ENCODE measurements at places on chromosomes 6 and 20.

DNA sequence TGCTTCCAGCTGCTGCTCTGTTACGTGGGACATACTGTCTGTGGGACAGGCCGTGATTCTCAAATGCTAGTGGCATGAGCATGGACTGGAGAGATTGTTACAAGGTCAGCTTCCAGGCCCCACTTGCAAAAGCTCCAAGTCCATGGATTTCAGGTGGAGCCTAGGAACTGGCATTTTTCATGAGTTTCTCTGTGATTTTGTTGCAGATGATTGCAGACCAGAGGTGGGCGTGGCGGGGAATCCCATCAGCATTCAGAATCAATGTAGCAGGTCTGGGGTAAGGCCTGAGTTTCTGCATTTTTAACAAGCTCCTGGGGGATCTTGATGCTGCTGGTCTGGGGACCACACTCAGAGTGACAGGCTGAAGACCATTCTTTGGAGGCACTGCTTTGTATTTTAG lies 2.4 kb upstream of the CDH4 start:
- DNase-seq: no peak

- no peak for DNase-seq
These were observed 37.6 kb upstream of the ANGPT4 start for GRCh38 chr20:953742-954141.

- peak; percentile 3 for DNase-seq
These were observed 200.9 kb upstream of the EYA4 start for GRCh38 chr6:133040094-133040802.

GRCh38 chr6:148617530-148617929 lies 129.3 kb upstream of the UST start:
- no peak for DNase-seq

- DNase-seq: no peak
These were observed 165.6 kb downstream of the ALDH8A1 start for GRCh38 chr6:134784336-134784735.

DNA sequence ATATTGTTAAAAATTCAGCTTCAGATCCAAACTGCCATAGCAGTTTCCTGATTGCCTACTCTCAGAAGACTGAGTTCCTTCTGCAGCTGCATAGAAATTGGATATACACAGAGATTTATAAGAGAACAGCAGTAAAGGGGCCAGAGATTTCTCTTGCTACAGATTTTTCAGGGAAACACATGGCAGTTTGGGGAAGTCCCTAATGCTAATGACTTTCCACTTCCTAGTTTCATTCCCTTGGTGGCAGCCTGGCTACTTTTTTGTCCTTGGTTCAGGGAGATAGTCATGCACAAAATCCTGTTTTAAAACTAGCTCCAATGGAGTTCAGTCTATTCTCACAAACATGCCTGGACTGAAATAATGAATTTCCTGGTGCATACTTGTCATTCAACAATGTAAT lies 125.3 kb upstream of the PLCB4 start:
- no peak for DNase-seq

DNA sequence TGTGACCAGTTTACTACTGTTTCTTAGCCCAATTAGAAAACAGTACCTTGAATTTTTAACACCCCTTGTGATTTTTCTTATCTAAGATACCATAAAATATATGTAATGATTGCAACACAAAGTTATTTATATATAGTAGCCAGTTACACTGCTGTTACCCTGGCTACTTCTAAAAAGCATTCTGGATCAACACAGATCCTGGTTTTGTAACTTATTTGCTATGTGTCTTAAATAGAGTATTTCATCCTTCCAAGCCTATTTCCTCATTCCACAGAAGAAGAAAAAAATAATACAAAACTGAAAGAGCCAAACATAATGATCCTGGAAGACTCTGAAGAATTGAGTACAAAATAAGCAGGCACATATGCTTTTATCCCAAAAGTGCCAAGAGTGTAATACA lies 19.0 kb upstream of the GSTA4 start:
- no peak for DNase-seq

DNA sequence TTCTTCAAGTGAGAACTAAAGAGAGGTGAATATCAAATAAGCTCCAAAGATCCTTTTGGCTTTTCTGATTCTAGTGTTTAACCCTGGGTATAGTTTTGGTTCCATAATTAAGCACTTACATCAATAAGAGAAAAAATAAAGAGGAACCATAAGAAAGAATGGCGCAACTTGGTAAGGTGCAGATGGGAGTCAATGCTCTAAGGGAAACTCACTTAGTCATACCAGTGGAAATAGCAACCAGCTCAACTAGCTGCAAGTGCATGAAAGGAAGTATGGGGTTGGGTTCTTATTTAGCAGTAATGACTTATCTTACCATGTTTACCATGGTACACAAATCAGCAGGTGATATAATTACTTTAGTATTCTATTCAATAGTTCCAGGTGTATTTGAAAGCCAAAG lies 296.5 kb upstream of the RUNX2 start:
- no peak for DNase-seq

- DNase-seq: peak; percentile 63
These were observed 179.3 kb downstream of the CARMIL1 start for GRCh38 chr6:25458485-25458884.

DNA sequence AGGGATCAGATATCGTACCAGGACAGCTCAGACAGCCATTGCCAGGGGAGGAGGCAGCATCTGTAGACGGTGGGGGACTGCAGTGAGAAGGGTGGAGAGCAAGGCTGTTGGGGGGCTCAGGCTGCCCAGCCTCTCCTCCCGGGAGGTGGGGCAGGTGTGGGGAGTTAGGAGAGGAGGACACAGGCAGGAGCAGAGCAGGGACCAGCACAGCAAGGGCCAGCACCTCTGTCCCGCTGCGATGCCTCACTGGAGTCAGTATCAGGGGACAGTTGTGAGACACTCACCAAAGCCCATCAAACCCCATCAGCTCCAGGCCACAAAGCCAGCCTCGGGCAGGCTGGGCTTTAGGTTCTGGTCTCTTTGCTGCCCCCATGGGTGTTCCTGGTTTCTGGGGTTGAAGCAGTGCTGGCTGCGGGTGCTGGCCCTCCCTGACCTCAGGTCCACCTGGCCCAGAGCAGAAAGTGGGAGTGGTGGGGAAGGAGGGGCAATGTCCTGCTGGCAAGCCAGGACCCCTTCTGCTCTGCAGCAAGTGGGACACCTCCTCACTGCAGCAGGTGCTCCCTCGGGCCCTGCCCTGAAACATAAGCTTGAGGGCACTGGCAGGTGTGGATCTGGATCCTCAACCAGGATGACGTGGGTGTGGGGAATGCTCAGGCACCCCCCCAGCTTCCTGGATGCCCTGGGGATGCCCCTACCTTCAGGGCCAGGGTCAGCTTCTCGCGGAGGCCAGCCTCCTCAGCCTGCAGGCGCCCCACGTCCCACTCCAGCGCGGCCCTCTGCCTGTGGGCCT lies 83.4 kb downstream of the GINS1 start:
- DNase-seq: no peak

GRCh38 chr6:122770835-122771601 lies 8.5 kb upstream of the FABP7 start:
- DNase-seq: no peak

DNA sequence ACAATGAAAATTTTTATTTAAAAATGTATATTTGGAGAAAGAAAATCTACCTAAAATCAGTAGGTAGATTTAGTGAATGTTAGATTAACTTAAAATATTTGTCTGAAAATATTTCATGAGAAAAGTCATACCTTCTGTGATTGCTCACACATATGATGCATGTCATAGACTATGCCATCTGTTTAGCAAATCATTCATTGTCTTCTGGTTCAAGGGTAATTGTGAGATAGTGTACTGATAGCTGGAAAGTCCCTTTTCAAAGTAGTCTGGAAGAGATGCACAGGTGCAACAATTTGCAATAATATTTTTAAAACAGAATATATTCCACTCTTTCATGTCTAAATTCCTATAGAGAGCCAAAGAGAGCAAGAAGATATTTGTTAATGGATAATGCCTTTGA lies 21.0 kb upstream of the RNF217 start:
- no peak for DNase-seq

GRCh38 chr20:43583982-43584432 lies 6.7 kb upstream of the IFT52 start:
- peak; percentile 98 for DNase-seq

DNA sequence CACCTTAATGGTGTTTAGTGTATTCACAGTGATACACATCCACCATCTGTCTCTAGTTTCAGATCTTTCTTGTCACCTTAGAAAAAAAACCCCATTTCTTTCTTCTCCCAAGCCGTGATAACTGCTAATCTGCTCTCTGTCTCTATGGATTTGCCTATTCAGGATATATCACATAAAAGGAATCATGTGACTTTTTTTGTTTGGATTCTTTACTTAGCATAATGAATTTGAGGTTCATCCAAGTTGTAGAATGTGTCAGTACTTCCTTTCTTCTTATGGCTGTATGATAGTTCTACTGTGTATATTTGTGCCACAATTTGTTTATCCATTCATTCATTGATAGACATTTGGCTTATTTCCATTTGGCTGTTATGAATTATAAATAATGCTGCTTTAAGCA lies 57.1 kb downstream of the ITCH start:
- no peak for DNase-seq
